ENCODE measurements at places on chromosomes 12 and 14.

- DNase-seq: no peak
Observed at GRCh38 chr12:52495389-52495788, 2.3 kb upstream of the KRT6A start.

GRCh38 chr12:52579468-52580465 is 6.1 kb upstream of the KRT74 start:
- peak; percentile 10 for DNase-seq

DNA sequence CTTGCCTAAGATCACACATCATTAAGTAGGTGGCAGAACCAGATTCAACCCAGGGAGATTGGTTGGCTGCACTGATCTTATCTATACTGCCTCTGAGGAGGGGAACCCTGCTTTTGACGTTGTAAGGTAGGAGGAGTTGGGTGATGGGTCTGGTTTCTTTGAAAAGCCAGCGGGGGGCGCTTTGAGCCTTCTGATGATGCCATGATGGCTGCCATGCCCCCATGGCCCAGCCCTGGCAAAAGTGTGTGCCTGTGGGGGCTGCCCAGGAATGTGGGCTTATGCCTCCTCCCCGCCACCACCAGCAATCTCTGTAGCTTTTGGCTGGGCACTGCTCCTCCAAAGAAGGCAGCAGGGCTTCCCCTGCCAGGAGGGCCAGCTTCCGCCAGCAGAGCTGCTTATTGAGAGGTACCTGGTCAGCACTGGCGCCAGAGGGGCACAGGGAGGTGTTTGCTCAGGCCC is 224.3 kb downstream of the SLC41A2 start:
- no peak for DNase-seq

- no peak for DNase-seq
Observed at GRCh38 chr12:108853981-108854446, 3.4 kb downstream of the SSH1 start.

DNA sequence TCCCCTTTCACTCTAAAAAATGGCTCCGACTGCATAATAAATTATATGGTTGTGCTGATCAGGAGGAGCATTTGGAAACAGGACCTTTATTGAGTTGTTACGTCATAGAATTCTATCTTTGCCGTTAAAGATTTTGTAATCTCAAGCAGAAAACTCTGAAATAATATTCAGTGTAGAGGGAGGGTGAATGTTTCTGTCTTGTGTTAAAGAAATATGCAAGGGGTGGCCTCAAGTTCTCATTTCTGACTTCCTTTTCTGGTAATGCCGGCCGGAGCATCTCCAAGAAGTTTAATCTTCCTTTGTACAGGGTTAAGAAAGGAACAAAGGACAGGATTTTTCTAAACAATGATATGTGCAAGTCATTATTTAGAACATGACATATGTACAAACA is 165.1 kb downstream of the SLC38A4 start:
- DNase-seq: no peak
